ENCODE measurements at places on chromosomes 2 and 18. TPM values are rescaled to one million over a fixed set of nuclear protein-coding genes. Genes with fewer than 3 reads are reported as not detected.

The NT5DC4 gene
- total RNA-seq: not detected

The LYG2 gene
- not detected for total RNA-seq

DNA sequence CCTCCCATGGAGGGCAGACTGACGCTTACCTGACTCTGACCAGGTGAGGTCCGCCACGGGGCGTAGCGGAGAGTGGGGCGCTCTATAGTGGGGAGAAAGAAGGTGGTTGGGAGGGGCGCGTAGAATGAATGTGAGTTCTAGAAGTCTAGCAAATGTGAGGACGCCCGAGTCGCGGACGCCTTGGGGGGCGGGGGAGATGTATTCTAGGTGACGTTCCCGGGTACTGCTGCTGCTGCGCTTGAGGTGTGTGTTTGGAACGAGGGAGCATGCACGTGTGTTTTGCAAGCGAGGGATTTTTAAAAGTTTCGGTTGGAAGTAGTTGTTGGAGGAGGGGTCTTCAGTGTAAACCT lies 758 bp downstream of the RIF1 start:
- H3K4me1 ChIP-seq: no peaks in the 10 kb centered on the region
- H3K27ac ChIP-seq: peak overlapping the region; percentile 94
- H3K27me3 ChIP-seq: no peaks in the 10 kb centered on the region
- H3K36me3 ChIP-seq: no peaks in the 10 kb centered on the region
- DNase-seq: no peak

- no peak for DNase-seq
- H3K4me3 ChIP-seq: no peak overlapping the region
- no peaks in the 10 kb centered on the region for H3K27me3 ChIP-seq
- no peaks in the 10 kb centered on the region for H3K4me1 ChIP-seq
Measured at GRCh38 chr18:29540548-29540947, 1363.6 kb upstream of the CDH2 start.
